T-helper 17 cell (primary cell): ENCODE measurements at places on chromosomes 3 and 15. TPM values are rescaled to one million over a fixed set of nuclear protein-coding genes. Genes with fewer than 3 reads are reported as not detected.

SCAANT1 gene
- total RNA-seq = 1.7 TPM

CFAP91 gene
- total RNA-seq = 2.7 TPM

ADAMTS7 gene
- total RNA-seq = not detected

P2RY1 gene
- total RNA-seq = 0.22 TPM

CFAP92 gene
- total RNA-seq = 0.37 TPM

RHCG gene
- not detected for total RNA-seq

ZNF860 gene
- total RNA-seq = not detected

FOXL2NB gene
- not detected for total RNA-seq

ITIH1 gene
- total RNA-seq = not detected

SH2D7 gene
- not detected for total RNA-seq

GRCh38 chr3:178826435-178827123 is 245.0 kb downstream of the ZMAT3 start:
- H3K36me3 ChIP-seq = no peaks in the 10 kb centered on the region
- no peaks in the 10 kb centered on the region for H3K4me1 ChIP-seq
- DNase-seq = no peak
- H3K4me3 ChIP-seq = no peak overlapping the region
- peaks cover 4% of the 10 kb centered on the region for H3K27me3 ChIP-seq

- no peaks in the 10 kb centered on the region for H3K27me3 ChIP-seq
- H3K27ac ChIP-seq = peak overlapping the region; percentile 4
- no peaks in the 10 kb centered on the region for H3K36me3 ChIP-seq
These were observed 82.4 kb downstream of the CCNL1 start for GRCh38 chr3:157077565-157077991.

DNA sequence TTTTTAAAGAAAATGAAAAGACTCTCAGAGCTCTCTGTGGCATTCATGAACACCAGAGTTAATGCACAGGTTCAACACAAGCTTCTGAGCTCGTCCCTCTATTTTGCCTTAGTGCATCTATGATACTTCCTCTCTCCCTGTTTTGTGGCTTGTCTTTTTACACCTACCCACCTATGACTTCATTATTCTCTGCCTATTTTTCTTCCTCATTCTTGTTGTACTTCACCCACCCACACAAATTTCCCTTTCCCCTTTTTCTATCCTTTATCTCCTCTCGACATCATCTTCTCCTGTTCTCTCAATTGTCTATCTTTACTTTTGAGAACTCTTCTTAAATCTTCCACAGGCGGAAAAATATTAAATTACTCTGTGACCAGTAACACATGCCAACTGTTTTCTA is 48.6 kb downstream of the OR5H15 start:
- H3K27ac ChIP-seq = no peak overlapping the region
- peaks cover 2% of the 10 kb centered on the region for H3K36me3 ChIP-seq
- H3K27me3 ChIP-seq = peaks cover 25% of the 10 kb centered on the region
- DNase-seq = no peak

DNA sequence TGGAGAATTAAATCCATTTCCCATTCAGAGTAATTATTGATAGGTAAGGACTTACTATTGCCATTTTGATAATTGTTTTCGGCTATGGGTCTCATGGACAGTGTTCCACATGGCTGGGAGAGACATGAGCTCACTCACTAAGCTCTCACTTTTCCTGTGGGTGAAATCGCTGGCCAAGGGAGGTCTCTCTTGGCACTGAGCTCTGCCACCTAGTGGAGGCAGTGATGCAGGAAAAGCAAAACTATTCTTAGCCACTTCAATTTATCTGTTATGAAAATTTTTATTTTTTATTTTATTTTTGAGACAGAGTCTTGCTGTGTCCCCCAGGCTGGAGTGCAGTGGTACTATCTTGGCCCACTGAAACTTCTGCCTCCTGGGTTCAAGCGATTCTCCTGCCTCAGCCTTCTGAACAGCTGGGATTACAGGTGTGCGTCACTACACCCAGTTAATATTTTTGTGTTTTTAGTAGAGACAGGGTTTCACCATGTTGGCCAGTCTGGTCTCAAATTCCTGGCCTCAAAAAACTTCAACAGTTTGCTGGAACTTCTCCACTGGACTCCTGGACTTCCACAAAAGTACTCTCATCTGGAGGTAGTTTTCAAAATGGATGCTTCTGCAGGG is 4.7 kb upstream of the RNF13 start:
- H3K27me3 ChIP-seq = peaks cover 17% of the 10 kb centered on the region
- H3K36me3 ChIP-seq = peaks cover 3% of the 10 kb centered on the region
- H3K4me1 ChIP-seq = peaks cover 15% of the 10 kb centered on the region
- peak; percentile 29 for DNase-seq

GRCh38 chr3:129942296-129942695 is 32.2 kb upstream of the TRH start:
- peaks cover 4% of the 10 kb centered on the region for H3K36me3 ChIP-seq
- DNase-seq = no peak
- H3K27ac ChIP-seq = no peak overlapping the region
- no peak overlapping the region for H3K4me3 ChIP-seq

GRCh38 chr15:39435244-39435643 is 145.6 kb upstream of the THBS1 start:
- H3K4me1 ChIP-seq = no peaks in the 10 kb centered on the region
- no peak for DNase-seq
- peaks cover 55% of the 10 kb centered on the region for H3K27me3 ChIP-seq
- peaks cover 2% of the 10 kb centered on the region for H3K36me3 ChIP-seq
- H3K27ac ChIP-seq = no peak overlapping the region

DNA sequence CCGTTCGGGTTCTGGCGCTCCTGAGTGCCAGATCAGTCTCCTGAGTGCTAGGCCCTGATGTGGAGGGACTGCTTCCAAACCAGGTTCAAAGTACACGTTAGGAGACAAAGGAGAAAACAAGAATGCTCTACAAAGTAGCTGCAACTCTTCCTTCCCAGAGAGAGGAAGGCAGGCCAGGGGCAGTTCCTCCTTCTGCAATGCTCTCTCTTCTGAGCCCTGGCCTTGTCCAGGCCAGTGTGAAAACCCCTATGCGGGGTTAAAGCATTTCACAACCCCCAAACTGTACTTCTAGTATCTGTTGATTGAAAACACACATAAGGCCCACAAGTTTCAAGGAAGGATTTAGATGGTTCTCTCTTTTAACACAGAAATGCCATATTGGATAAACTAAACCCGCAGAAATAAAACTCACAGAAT is 9.7 kb upstream of the CALML4 start:
- peaks cover 6% of the 10 kb centered on the region for H3K4me1 ChIP-seq
- H3K27ac ChIP-seq = no peak overlapping the region
- H3K4me3 ChIP-seq = no peak overlapping the region
- H3K36me3 ChIP-seq = no peaks in the 10 kb centered on the region

DNA sequence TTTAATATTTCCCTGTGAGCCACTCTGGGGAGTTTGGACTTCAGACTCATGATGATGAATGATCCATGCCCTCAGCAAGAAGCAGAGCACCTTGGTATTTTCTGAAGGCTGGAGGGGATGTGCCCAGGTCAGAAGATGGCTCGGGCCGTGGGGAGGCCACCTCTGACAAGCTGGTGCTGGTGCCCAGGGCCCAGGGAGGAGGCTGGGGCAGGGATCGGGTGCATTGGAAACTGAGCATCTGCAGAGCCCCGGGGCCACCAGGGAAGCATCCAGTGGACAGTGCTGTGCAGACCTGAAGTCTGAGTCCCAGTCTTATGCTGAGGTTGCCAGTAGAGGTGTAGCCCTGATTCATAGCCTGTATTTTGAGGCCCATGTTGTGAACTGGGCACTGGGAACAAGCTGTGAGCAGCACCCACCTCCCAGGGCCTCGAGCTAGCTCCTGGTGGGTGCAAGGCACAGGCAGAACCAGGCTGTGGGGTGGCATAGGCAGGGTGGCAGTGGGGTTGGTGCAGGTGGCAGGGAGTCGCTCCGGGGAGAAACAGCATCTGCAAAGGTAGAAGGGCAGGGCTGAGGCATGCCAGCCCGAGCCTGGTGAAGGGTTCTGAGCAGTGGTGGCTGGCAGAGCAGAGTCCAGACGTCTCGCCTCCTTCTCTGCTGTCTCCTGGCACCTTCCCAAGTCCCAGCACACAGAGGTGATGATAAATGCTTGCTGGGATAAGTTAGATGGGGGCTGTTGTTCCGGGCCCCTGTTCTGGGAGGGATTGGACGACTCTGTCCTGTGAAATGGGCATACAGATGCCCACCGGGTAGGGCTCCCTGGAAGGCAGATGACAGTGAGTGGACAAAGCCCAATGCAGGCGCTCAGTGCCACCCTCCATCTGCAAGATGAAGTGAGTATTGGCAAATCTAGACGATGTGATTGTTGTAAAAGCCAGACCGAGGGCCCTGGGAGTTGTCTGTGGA is 10.6 kb downstream of the DNAJB8 start:
- no peaks in the 10 kb centered on the region for H3K36me3 ChIP-seq
- peaks cover 58% of the 10 kb centered on the region for H3K27me3 ChIP-seq
- no peak overlapping the region for H3K4me3 ChIP-seq
- H3K27ac ChIP-seq = peak overlapping the region; percentile 27

DNA sequence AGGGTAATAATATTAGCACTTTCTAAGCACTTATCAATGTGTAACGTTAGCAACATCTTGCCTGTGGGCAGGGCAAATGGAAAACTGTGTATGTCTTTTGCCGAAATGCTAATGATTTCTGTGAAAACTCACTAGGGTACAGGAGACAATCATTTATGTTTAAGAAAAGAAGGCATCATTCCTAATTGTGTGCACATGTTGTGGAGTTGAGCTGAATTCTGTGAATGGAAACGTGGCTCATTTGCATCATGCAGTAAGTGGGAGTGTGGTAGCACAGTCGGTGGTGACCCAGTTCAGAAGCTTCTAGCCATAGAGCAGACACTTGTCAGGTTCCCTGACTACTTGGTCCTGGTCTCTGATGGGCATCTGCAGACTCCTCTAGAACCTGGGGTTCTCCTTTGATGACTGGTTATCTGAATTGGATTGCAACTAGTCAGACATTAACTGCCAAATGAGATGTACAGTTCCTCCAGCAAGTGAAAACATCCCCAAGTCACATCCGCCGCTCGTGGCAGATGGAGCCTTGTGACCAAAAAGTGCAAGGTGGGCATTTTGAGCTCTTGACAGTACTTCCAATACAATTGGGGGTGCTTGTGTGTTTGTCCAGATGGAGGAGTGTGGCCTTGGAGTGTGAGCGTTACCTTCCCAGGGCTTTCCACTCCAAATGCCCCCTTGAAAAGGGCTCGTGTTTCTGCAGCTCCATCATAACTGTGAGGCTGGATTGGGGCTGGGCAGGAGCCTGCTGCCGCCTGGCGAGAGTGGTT is 21.5 kb downstream of the MRPS25 start:
- no peak overlapping the region for H3K4me3 ChIP-seq
- peaks cover 4% of the 10 kb centered on the region for H3K36me3 ChIP-seq
- no peaks in the 10 kb centered on the region for H3K27me3 ChIP-seq
- peak overlapping the region; percentile 81 for H3K27ac ChIP-seq
- DNase-seq = no peak

DNA sequence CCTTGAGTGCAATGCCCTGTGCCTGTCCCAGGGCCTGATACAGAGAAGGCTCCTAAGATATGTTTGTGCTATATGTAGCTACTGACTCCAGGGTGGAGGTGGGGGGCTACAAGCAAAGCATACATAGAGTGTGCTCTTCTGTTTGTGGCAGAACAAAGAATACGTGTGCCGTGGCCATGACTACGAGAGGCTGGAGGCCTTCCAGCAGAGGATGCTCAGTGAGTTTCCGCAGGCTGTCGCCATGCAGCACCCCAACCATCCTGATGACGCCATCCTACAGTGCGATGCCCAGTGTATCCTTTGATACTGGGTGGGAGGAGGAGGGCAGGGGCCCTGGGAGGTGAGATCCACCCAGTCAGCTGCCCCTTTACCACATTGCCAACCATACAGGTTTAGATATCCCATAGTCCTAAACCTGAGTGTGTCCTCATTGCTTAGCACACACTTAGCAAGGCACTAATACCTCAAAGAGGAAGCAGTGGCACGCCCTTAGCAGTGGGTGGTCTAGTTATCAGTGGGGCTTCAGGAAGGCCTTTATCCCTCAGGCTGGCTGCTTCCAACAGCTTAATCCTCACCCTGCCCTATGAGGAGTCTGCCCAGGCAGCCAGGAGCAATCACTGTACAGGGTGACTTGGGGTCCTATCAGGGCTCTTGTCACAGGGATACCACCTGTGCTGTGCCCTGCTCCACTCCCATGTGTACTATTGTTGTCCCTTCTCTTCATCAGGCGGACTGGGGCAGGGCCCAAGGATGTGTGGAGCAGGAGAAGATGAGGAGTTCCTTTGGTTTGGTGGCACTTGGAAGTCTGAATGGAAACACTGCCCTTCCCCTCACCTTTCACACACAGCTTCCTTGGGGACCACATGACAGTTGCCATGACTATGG is 30.1 kb upstream of the MANF start:
- H3K4me1 ChIP-seq = peaks cover 7% of the 10 kb centered on the region
- H3K27ac ChIP-seq = no peak overlapping the region
- H3K36me3 ChIP-seq = no peaks in the 10 kb centered on the region
- peaks cover 4% of the 10 kb centered on the region for H3K27me3 ChIP-seq
- no peak for DNase-seq
- H3K4me3 ChIP-seq = no peak overlapping the region

- H3K27me3 ChIP-seq = peaks cover 4% of the 10 kb centered on the region
- no peaks in the 10 kb centered on the region for H3K36me3 ChIP-seq
- H3K4me1 ChIP-seq = no peaks in the 10 kb centered on the region
- H3K4me3 ChIP-seq = no peak overlapping the region
These were observed 819.7 kb upstream of the ALCAM start for GRCh38 chr3:104547031-104547430.

GRCh38 chr15:26887926-26888666 is 21.2 kb downstream of the GABRA5 start:
- H3K4me1 ChIP-seq = peaks cover 4% of the 10 kb centered on the region
- no peaks in the 10 kb centered on the region for H3K36me3 ChIP-seq
- no peak overlapping the region for H3K27ac ChIP-seq
- H3K27me3 ChIP-seq = peaks cover 5% of the 10 kb centered on the region
- no peak for DNase-seq

- H3K4me1 ChIP-seq = no peaks in the 10 kb centered on the region
- H3K27ac ChIP-seq = no peak overlapping the region
- H3K4me3 ChIP-seq = no peak overlapping the region
These were observed 636.0 kb upstream of the LMCD1 start for GRCh38 chr3:7865611-7866010.

DNA sequence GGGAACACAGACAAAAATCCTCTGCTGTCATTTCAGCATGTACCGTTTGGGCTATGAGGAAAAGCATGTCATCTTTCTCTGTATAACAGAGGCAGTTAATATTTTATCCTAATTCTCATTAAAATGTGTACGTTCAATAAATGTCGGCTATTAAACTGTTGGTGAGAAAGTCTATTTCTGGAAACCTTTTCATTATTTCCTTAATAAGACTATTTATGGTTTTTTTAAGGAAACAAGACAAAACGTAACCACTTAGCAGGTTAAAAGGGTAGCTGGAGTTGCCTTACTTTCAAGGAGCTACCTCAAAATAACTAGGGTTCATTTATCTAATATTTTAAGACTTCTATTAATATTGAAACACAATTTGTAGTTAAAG is 1.8 kb upstream of the STT3B start:
- H3K4me3 ChIP-seq = peak overlapping the region; percentile 97
- DNase-seq = no peak

DNA sequence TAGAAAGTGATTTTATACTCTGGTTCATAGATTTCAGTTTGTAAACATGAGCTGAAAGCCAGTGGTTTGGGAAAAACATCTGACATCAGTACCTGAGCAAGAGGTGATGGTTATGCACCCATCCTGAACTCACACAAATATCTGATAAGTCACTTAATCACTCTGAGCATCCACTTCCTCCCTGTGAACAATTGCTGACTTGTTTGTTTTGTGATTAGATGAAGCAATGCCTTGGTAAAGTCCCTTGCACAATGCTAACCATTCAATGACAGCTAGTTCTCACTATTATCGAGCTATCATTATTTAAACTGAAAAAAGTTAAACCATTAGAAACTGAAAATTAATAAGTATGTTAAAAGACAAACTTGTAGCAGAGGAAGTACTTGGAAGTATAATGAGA is 303.0 kb downstream of the PLOD2 start:
- no peak overlapping the region for H3K4me3 ChIP-seq
- no peaks in the 10 kb centered on the region for H3K36me3 ChIP-seq
- H3K27ac ChIP-seq = no peak overlapping the region
- H3K27me3 ChIP-seq = no peaks in the 10 kb centered on the region
